GM12878 (cell line): ENCODE measurements at places on chromosomes 16 and 17.

DNA sequence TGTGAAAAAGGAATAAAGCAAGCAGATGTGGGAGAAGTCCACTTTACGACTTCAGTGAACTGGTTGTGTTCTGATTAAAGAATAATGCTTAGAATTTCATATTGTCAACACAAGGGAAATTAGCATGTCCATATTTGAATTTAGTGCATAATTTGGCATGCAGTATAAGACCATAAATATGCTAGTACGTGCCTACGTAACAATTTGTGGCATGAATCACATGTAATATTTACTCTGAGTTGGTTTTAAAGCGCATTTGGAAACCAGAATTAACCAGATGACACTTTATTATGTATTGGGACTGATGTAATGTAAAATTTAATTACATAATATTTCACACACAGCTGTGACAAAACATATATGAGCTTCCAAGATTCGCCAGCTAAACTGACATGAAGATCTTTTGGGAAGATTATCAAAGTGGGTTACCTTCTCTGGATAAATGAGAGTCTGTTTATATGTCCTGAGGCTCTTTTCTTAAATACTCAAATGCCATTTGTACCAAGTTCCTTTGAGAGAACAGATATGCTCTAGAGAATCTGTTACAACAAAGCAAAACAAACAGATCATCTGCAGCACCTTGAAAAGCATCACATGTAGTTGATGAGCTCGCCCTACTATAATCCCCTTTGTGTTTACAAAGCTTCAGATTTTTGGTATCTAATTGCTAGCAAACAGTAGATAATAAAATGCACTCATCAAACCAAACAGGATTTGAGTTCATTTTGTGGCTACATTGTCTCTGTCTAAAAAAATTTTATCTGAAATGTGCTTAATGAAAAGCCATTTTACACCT lies 1468.6 kb downstream of the CDH11 start:
- no peak for DNase-seq

GRCh38 chr17:31522284-31522931 lies 130.9 kb downstream of the RAB11FIP4 start:
- DNase-seq = no peak

- DNase-seq = no peak
Observed at GRCh38 chr17:39564211-39564848, 43.4 kb downstream of the NEUROD2 start.

- no peak for DNase-seq
Observed at GRCh38 chr16:47144559-47144877, 773 bp upstream of the NETO2 start.

DNA sequence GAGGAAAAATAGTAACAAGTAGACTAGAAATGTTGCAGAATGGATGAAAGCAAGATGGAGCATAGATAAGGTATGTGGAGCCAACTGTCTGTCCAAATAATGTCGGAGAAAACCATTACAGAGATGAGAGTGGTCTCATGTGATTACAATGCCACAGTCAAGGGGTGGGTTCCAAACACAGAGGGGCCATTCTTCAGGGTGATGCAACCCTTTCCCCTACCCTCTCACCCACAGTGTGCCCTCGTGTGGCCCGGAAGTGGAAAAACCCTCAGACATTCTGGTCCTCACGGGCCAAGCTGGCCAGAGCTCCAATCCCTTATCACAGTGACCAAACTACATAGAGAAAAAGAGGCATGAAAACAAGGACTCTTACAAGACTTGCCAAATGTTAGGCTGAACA lies 17.7 kb upstream of the HS3ST3A1 start:
- DNase-seq = no peak

DNA sequence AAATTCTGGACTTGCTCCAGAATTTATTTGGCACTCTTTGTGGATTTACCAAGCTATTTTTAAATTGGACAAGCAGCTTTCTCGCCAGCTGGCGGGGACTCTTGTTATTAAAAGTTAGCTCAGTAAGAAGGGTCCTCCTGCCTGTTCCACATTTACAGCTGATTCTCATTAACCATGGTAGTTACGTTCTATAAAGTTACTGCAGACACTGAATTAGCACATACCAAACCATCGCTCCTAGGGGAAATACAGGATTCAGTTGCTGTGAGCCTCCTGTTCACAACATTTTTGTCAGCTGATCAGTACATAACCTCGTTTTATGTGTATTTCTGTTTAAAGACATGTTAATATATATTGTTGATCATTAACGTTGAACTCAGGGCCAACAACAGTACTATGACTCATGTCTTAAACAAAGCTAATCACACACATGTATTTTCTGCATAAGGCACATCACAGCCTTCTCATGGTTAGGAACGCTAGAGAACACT lies 4.2 kb downstream of the LDAF1 start:
- no peak for DNase-seq

DNA sequence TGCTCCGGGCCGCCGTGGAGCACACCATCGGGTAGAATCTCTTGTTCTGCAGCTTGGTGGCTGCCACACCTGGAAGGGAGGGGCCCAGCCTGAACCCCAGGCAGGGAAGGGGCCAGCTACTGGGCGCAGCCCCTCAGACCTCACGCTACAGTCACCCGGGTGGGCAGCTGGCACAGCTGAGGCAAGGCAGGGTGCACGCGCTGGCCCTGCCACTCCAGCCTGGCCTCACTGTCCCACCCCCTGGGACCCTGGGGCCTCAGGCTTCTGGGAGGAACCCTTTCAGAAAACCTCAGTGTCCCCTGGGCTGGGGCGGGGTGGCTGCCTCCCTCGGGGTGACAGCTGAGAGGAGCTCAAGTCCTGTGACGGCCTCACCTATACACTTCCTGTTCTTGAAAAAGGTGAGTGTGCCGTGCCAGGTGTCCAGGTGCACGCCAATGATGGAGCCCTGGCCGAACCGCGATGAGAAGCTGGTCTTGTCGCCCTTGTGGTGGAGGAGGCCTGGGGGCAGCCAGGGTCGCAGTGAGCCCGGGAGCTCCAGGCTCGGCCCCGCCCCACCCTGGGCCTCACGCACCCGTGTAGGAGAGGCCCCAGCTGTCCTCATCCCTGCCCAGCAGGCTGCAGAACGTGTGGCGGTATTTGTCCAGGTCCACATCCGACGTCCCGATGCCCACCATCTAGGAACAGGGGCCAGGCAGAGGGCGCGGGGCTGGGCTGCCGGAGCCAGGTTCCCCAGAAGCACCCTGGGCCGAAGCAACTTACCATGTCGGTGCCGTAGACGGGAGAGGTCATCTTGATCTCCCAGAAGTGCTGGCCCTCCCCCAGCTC lies 4.7 kb upstream of the MRPS34 start:
- no peak for DNase-seq

DNA sequence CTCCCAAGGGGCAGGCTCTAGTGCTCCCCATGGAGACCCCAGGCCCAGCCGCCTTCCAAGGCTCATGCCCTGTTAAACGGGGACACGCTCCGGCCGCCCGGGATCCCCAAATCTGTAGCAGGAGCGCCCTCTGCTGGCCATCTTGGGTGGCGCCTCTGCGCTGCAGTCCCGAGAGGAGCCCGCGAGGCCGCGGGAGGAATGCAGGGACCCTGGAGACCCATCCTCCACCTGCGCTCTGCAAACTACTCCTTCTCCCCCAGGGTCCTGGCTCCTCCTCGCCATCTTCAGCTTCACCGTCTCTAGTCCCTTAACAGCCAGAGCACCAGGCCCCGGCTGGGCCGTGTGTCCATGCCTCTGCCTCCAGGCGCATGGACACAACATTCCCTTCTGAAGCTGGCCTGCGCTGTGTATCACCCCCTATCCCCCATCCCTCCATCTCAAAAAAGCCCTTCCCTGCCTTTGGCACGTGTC lies 23.6 kb upstream of the KRT17 start:
- DNase-seq = no peak

DNA sequence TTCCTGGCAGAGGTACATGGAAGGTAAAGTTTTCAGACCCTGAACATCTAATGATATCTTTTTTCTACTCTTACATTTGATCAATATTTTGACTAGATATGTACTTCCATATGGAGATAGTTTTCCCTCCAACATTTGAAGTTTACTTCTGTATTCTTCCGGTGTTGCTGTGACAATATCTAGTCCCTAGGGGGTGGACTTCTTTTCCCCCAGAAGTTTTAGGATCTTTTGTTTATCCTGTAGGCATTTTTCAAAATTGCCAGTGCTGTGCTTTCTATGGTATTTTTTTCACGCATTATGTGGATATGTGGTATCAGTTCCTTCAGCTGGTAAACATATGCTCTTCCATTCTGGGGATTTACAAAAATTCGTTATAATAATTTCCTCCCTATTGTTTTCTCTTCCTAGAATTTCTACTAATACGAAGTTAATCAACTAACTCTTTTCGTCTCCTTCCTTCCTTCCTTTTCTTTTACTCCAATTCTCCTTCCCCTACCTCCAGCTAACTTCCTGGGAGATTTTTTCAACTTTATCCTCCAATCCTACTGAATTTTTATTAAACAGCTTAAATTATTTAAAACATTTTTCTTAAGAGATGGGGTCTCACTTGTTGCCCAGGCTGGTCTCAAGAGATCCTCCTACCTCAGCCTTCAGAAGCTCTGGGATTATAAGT lies 26.1 kb upstream of the ZNHIT3 start:
- no peak for DNase-seq

DNA sequence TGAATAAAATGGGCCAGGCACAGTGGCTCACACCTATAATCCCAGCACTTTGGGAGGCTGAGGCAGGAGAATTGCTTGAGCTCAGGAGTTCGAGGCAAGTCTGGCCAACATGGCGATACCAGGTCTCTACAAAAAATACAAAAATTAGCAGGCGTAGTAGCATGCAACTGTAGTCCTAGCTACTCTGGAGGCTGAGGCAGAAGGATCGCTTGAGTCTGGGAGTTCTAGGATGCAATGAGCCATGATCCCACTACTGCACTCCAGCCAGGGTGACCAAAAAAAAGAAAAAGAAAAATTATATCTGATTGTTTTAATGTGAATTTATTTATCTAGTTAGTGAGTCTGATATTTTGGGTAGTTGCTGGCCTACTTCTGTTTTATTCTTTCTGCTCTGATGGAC lies 7.0 kb downstream of the IL34 start:
- DNase-seq = no peak

DNA sequence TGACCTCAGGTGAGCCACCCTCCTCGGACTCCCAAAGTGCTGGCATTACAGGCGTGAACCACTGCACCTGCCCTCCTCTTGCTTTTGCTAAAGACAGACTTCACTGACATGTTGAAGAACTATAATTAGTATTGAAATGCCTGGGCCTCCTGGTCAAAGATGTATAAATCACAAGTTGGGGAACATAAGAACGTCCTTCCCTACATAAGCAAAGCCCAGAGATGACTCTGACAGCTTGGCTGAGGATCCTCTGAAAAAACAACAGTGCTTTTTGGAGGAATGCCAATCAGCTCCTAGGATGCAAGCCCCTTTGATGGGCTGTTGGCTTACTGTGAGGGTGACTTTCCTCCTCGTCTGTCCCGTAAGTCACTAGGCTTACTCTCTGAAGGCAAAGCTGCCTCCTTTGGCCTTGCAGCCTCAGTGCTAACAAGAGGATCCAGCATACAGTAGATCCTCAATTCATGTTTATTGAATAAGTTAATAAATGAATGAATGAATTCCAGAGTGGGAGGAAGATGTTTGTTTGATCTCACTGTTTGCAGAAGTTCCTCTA lies 6.3 kb downstream of the APOH start:
- no peak for DNase-seq

- no peak for DNase-seq
Observed at GRCh38 chr17:81890447-81891302, 711 bp downstream of the ALYREF start.

DNA sequence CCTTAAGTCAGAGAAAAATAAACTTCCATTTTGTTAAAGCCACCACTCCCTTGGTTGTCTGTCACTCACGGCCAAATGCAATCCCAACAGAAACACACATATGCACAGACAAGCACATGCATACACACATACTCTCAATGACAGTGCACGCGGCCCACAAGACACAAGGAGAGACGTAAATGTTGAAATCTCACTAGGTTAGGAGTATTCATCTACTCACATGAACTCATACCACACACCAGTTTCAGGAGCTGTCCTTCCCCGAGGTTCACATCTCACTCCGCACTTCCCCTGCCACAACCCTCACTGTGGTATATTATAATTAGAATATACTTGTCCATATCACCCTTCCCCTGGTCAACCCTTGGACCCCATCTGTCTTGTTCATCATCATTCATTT lies 30.5 kb upstream of the CRYBA1 start:
- DNase-seq = no peak

- no peak for DNase-seq
Observed at GRCh38 chr16:11684231-11685025, 16.2 kb downstream of the SNN start.

GRCh38 chr16:9966569-9967157 lies 215.6 kb downstream of the GRIN2A start:
- peak; percentile 86 for DNase-seq

DNA sequence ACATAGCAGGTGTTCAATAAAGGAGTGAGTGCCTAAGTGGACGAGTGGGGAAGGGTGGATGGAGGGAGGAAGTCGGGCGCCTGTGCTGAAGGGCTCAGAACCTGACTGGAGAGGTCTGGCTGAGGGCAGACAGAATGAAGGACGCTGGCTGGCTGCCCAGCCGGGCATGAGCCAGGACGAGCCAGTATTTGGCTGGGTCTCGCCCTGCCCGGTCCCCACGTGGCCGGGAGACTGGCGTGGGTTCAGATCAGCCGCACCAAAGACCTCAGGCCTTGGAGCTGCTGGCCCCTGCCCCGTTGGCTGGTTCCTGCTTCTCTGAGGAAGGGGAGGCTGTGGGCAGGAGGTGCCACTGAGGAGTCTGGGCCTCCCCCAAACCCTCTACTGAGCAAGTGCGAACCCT lies 79.8 kb downstream of the ENGASE start:
- no peak for DNase-seq

DNA sequence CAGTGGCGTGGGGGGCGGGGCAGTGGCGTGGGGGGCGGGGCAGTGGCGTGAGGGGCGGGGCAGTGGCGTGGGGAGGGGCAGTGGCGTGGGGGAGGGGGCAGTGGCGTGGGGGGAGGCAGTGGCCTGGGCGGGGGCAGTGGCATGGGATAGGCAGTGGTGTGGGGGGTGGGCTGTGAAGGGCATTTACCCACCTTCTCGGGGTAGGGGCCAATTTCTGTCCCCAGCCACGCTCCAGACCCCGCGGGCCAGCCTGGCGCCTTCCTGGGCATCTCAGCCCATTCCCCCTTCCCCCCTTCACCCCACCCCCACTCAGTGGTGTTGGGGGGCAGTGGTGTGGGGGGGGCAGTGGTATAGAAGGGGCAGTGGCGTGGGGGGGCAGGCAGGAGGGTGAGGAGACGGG lies 92.7 kb downstream of the LITAF start:
- DNase-seq = no peak

- DNase-seq = no peak
Observed at GRCh38 chr17:48175692-48176470, 68.3 kb downstream of the SNX11 start.

DNA sequence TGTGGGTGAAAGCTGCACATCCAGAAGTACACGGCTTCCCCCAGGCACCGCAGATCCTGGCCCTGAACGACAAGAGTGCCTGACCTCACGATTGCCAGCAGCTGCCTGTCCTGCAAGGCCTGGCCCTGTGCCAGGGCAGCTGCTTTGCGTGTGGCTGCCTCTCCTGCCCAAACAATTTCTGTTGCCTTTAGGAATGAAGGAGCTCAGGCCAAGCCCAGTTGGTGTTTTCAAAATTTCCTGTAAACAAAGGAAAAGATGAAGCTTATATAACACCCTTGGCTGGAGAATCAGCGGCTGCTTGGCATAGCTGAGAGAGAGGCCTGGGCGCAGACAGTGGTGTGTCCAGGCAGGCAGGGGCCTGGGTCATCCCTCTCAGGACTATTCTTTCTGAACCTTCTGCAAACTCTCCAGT lies 11.7 kb upstream of the SLC47A2 start:
- DNase-seq = no peak
